Activated naive CD4-positive, alpha-beta T cell (primary cell): ENCODE measurements at places on chromosomes 3 and 15.

DNA sequence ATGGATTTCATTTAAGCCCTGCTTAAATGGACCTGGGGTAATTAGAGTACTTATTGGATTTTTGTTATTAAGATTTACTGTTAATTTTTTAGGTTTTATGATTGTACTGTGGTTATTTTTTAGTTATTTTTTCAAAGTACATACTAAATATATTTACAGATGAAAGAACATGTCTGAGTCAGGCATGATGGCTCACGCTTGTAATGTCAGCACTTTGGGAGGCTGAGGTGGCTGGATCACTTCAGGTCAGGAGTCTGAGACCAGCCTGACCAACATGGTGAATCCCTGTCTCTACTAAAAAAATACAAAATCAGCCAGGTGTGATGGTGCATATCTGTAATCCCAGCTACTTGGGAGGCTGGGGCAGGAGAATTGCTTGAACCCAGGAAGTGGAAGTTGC lies 16.2 kb upstream of the RPL24 start:
- DNase-seq, result no peak

DNA sequence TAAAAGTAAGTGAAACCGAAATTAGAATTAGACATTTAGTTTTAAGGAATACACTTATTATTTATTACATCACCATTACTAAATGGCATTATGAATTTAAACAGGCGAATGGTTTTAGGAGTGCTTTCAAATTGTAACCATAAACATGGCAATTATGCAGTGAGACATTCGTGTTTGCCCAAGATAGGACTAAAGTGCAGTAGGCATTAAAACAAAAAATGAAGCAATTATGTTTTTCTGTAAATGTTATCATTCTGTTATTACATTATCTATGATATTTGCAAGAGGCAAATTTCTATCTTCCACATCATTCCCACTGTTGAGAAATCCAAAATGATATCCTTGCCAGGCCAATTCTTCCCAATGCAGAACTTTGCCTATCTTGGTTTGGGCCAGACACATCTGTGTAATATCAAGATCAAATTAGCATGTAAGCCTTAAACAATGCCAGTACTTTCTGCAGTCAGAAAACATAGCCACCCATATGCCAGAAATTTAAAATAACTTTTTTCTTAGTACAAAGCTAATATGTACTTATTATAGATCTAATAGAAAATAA lies 156.9 kb downstream of the ATP8B4 start:
- no peak for DNase-seq

DNA sequence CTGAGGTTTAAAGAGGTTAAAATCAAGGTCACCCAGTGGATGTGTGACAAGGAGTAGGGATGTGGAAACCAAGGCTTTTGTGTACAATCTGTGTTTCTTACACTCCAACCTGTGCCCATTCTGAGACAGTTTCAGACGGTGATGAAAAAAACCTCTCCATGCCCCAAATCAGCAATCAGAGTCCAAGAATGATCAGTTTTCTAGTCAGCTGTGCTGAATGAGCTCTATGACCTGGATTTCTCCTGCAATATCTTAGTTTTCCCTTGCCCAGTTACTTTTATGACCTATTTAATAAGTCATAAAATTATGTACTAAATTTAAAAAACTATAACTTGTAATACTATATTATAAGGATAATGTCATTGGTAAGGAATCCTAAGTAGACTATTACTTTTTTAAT lies 37.5 kb upstream of the CBLB start:
- DNase-seq, result no peak

DNA sequence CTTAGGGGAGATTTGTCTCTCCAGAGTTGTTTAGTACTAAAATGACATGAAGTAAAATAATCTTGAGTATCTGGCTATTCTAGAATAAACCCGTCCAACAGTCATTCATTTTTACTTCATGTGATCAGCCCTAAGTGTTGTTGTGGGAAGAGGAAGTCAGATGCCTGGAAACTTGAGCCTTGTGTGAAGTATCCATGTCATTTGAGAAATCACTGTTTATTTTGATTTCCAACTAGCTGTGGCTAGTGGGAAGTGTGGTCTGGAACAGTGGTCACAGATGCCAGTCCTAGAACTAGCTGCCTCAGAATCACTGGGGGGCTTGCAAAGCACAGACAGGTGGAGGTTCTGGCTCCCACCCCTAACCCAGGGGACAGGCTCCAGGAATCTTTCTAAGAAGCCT lies 77.7 kb upstream of the LIMD1 start:
- DNase-seq, result no peak

GRCh38 chr3:46442576-46443530 lies 21.9 kb downstream of the LTF start:
- no peak for DNase-seq

DNA sequence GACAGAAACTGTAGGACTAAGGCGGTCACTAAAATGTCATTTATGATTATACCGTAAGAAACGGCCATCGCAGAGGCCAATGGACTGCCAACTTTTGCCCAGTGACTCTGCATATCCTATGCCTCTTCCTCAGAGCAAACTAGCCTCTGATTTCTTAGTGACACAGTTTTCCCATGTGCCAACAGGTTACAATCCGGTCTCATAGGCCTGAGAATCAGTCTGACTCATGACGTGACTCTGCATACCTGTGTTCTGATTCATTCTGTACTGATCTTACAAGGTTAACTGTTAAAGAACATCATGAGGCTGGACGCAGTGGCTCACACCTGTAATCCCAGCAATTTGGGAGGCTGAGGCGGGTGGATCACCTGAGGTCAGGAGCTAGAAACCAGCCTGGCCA lies 17.8 kb downstream of the RUBCN start:
- no peak for DNase-seq

DNA sequence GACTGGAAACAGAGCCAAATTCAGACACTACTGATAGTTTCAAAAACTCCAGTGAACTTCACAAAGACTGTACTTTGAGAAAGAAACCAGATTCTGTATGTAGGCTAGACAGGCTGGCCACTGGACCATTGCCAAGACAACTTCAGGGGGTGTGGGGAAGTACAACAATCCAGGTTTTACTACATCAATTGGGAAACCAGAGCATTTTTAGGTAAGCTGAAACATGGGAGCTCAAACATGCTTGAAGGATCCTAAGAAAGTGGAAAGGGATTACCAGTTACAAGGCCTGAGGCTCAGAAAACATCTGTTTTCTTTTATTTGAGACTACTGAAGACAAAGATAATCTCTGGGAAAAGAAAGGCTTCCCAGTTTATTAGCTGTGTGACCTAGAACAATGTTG lies 26.9 kb upstream of the ZNF280D start:
- DNase-seq, result no peak

GRCh38 chr3:156892701-156893100 lies 66.5 kb downstream of the LEKR1 start:
- no peak for DNase-seq
